Frontal cortex (tissue), 4 donors: ENCODE measurements at places on chromosomes 3 and 15. TPM values are rescaled to one million over a fixed set of nuclear protein-coding genes. Genes with fewer than 3 reads are reported as not detected.

Gene PP2D1
- not detected for total RNA-seq

Gene RARB
- total RNA-seq: 28.5 TPM

Gene FEM1B
- 213 TPM for total RNA-seq

Gene TMEM45A
- total RNA-seq: 2.9 TPM

- DNase-seq: no peak
Observed at GRCh38 chr3:59608356-59608755, 558.5 kb upstream of the CFAP20DC start.

GRCh38 chr3:64213962-64214379 lies 11.3 kb downstream of the PRICKLE2 start:
- no peak for DNase-seq

DNA sequence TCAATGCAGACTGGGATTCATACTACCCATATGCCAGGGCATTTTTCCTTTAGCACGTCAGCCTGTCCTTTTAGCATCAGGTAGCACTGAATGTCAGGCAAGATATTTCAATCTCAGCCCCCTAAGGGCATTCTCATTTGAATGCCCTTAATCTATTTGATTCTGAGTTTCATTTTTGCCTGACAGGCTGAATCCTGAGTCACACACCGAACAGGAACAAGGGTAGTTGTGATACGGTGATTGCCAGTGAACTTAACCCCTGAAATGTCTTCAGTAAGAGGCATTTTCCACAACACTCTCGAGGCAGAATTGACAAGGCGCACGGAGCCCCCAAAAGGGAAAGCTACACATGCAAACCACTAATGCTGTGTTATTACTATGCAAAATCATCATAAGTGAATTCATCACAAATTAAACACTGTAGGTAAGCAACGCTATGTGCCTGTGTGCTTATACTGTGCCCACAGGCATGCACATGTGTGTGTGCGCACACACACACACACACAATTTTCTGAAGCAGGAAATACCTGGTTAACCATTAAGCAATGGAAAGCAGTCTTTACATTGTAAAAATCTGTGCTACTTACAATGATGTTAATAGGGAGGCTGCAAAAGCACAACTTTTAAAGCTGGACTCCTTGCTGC lies 130.4 kb downstream of the ZNF385D start:
- DNase-seq: no peak

DNA sequence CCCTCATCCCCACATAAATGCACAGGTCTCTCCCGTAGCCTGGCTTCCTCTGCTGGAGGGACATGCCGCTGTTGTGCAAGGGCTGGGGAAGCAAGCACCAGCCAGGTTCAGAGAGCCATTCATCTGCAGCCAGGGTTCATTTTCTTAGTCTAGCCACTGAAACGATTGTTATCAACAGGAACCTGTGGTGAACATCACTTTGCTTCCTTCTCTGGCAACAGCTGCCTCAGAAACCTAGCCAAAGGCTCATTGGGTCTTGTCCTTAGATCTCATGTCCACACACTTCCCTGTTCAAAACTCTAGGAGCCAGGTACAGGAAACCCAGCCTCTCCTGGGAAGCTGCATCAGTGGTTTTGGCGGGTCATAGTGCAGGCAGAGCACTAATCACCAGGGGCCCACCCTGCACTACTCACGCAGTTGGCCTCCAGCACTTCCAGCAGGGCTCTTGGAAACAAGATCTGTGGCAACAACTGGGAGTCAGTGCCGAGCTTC lies 47.0 kb downstream of the OXNAD1 start:
- no peak for DNase-seq

DNA sequence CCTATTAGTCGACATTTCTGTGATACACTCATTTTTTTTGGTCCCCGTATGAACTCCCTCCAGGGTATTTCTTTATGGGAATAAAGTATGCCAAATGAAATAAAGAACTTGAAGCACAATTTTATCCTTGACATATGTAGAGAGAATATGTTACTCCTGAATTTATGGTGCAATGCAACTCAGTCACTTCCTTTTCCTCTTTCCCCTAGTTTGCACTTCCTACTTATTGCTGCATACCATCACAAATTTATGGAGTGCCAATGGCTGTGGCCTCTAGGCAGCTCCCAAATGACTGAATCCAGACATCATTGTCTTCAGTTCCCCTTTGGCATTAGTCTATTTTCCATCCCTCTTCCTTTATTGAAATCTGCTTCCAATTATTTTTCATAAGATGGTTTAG lies 403.5 kb downstream of the FHIT start:
- DNase-seq: no peak

DNA sequence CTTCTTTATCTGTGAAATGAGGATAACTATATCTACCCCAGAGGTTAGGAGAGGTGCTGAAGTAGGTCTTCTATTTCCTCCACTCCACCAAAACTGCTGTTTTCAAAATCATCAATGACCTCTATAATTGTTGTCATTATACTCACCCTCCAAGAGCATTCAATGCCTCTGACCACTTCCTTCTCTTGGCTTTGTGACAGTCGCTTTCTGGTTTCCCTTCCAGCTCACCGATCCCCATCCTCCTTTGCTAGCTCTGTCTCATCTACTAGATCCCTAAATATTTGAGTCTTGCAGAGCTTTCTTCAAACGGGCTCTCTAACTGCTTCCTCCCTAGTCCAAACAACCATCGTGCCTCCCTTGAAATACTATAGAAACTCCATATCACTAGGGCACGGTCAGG lies 153.5 kb downstream of the RPLP1 start:
- no peak for DNase-seq

DNA sequence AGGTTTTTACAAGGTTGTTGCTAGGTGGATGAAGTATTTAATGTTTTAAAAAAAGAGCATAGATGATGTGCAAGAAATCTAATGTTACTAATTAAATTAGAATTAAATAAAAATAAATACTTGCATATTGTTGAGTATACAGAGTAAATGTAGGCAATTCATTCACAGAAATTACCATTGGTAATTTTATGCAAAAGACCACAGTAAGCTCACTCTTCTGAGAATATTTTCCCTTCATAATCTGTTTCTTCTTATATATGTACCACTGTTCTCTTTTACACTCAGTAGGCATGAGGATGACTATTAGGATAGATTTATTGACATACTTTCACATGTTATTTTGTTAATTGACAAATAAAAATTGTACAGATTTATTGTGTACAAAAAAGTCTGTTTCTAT lies 681.2 kb upstream of the NECTIN3 start:
- DNase-seq: no peak

GRCh38 chr15:77959432-77959879 lies 118.1 kb downstream of the TBC1D2B start:
- DNase-seq: peak; percentile 80

- no peak for DNase-seq
Observed at GRCh38 chr15:32732574-32733157, 14.9 kb downstream of the GREM1 start.

DNA sequence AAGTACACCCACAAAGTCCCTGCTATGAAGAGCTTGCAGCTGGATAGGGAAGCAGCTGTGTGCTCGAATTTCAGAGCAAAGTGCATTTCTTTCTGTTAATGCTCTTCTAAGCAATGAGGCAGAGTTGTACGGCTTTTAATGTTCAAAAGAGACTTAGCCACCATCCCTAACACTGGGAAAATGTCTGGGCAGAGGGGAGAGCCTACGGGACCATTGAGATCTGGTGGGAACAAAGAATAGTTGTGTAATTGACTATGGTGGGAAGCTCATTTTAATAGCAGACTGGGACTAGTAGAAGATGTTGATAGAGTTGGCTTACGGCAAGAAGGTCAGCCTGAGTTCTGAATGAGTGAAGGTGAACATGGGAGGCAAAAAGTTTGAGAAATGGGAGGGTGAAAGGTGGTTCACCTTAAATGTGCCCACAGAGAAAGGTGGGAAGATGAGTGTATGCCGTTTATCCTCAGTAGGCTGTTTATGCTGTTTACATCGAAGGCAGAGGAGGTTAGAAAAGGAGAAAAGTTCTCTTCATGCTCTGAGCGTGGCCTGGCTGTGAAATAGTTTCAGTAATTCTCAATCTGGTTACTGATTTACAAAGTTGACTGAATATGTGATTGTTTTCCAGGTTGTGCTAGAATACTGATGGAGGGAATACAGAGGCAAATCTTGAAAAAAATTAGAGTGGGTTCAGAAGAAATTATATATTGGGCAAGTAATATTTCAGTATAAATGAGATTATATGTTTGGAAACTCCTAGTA lies 22.9 kb upstream of the UTS2B start:
- no peak for DNase-seq
